ENCODE measurements at places on chromosomes 13 and 19.

DNA sequence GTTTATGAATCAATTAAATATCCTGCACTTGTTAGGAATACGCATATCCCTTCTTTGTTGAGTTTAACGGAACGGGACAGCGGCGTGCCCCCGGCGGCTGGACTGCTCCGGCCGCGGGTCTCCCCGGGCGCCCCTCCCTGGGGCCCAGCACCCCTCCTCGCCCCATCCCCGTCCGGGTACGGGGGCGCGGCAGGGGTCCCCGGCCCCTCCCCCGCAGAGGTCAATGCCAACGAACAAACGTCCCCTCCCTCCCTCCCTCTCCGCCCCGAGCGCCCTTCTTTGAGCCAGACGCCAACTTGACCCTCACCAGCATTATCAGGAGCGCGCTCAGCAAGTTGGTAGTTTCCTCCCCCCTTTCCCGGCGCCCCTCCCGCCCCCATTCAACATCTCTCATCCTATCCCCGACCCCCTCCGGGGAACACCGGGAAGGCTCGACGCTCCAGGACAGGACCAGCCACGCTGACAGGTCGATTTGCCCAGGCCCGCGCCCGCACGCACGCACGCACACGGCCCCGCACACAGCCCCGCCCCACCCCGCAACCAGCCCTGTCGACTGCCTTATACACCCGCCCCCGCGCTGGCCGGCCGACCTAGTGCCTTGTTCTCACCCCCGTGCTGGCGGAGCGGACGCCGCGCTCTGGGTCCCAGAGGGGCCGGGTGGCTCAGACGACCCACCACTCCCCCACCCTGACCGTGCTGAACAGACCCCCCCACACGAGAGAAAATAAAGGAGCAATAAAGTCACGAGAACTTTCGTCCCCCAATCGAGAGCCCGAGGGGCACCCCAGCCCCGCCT is 5.0 kb downstream of the LYL1 start:
- DNase-seq = no peak

DNA sequence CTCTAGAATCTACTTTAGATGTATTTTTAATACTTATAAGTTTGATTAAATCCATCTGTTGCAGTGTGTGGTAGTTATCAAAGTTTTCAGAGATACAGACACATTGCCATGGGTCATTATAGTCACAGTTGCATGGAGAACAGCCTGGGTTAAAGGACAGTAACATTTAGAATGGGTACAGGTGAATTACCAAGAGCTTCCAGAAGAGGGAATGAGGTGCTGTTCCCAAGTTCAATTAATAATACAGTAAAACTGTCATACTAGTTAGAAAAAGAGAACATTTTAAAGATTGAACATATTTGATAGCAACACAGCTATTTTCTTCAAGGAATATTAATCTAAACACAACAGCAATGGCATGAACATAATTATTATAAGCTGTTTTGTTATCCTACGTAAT is 322.6 kb upstream of the SLC10A2 start:
- DNase-seq = no peak

- DNase-seq = no peak
These were observed 1596.3 kb upstream of the PCDH20 start for GRCh38 chr13:63011996-63012395.

- peak; percentile 15 for DNase-seq
These were observed 118.8 kb downstream of the EFNB2 start for GRCh38 chr13:106416645-106417044.

DNA sequence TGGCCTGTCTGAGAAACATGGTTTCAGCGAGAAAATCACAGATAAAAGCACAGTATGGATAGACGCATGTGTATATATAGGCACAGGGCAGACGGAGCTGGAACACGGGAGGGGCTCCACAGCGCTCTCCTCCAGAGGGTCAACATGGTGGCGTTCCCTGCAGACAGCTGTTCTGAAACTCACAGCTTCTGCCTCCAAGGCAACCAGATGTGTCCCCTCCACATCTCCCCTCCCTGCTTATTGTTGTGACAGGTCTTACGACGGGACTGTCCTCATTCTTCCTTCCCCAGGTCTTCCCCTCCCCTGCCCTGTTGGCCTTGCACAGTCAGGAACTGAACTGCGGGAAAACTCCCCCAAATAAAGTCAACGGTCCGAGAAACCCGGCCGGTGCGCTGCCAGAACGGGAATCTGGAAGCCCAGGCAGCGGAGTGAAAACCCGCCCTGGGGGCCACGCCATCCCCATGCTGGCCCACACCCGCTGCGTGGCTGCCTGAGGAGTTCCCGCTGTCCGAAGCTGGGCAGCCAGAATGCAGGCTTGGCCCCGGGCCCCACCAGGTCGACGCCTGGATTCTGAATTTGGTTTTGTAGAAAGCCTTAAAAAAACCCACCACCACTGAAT is 2.6 kb upstream of the TIMM13 start:
- no peak for DNase-seq

DNA sequence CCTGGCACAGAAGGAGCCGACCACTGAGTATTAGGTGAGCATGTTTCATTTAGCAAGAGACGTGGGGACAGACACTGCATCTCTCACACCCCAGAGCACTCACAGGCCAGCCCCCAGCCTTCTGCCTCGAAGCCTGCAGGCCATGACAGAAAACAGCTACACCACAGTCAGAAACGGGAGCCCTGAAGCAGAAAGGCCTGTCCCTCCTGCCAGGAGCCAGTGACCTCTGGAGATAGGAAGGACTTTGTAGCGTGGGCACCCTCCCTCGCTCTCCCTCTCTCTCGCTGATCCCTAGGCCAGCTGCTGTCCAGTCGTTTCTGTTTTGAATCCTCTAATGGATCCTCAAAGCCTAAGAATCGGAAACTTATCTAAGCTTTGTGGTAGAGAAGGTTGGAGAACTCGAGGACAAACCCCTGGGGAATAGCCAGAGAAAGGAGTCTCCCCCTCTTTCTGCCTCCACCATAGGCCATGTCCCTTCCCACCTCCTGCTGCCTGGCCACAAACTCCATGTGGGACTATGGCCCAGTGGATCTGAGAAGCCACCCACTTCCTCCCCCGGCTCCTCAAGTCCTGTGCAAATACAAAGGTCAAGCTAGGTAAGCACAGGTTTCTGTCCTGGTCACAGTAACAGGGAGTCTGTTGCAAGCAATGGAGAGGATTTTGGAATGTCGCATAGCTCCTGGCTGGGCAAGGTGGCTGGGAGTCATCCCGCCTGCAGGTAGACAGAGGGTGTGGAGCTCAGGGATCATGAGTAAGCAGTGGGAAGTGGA is 95.1 kb downstream of the NUFIP1 start:
- DNase-seq = no peak

- DNase-seq = no peak
These were observed 3.2 kb downstream of the ARHGAP35 start for GRCh38 chr19:46863818-46864629.

DNA sequence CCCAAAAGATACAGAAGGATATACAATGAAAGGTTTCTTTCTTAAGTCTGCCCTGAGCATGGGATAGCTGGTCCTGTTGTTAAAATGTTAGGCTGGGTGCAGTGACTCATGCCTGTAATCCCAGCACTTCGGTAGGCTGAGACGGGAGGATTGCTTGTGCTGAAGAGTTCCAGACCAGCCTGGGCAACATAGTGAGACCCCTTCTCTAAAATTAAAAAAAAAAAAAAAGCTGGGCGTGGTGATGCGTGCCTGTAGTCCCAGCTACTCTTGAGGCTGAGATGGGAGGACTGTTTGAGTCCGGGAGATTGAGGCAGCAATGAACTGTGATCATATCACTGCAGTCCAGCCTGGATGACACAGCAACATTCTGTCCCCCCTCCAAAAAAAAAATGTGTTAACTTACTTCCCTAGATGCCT is 52.5 kb upstream of the SHKBP1 start:
- DNase-seq = no peak

DNA sequence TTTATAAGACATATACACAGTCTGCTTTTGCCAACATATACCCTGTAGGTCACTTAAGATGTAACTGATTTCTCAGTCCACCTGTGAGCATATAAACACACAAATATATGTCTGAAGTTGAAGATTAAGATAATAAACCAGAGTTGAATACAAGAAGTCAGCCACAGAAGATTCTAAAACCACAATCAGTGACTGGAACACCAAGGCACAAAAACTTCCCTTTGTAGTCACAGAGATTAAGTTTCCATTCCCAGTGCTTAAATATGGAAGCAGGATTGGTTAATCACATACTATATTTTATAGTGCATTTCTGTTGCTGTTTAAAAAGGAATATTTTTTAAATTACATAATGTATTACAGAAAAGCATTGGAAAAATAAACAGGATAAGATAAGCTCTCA is 39.9 kb downstream of the MTMR6 start:
- DNase-seq = no peak

DNA sequence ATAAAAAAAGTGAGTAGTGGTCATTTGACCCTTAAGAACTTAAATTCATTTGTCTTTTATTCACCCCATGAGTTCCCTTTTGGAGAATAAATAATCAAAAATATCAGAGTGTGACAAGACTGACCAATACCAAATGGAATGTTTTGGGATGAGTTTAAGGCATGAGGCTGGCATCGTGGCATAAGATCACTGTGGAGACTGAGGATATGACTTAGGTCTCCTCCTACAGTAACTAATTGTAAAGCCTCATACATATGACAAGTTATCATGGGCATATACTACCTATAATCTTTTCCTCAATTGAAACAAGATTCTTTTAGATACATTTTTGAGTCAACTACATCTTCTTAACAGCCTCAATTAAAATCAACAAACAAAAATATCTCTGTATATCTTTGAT is 782.0 kb downstream of the SLITRK1 start:
- no peak for DNase-seq

DNA sequence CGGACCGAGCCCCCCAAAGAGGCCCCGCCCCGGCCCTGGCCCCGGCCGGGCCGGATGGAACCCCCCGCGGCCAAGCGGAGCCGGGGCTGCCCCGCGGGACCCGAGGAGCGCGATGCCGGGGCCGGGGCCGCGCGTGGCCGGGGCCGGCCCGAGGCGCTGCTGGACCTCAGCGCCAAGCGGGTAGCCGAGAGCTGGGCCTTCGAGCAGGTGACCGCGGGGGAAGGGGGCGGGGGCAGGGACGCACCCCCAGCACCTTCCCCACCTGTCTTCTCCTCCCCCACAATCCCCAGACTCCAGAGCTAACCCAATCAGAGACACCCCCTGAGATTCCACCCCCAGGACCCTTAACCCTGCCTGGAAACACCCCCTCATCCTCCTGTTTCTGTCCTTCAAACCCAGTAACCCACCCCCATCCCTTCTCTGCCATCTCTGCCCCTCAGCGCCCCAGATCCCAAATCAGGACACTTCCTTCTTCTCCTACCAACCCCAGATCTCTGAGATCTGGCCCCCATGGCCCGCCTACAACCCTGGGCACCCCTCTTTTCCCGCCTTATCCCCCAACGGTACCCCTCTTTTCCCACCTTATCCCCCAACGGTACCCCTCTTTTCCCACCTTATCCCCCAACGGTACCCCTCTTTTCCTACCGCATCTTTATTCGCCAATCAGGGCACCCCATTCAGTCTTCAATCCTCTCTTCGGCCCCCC is 505 bp downstream of the ZSWIM4 start:
- DNase-seq = no peak

DNA sequence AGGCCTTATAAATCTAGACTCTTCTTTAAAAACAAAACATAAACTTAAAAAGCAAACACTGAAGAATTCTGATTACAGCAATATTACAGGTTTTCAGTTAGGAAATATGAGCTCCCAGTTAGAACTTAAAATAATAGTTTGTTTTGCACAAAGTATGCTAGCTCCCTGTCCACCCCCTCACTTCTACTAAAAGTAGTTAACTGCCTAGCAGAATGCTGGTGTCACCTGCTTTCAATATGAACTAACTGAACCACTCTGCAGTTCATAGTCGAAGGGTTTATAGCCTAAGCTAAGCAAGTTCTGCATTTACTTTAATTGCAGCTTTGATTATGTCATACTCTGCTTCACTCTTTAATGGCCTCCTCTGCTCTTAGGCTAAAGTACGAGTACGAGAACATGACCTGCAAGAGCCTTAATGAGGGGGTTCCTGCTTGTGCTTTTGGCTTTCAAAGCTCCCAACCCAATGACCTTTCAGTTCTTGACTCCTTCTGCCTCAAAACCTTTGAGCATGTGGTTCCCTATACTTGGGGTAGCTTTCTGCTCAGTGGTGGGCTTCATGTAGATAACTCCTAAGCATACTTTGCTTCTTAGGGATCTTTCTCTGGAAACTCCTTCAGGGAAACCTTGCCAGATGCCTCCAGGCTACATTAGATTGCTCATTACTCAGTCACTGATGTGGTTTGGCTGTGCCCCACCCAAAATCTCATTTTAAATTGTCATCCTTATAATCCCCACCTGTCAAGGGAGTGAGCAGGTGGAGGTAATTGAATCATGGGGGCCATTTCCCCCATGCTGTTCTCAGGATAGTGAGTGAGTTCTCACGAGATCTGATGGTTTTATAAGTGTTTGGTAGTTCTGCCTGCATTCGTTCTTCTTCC is 278.9 kb upstream of the ARGLU1 start:
- DNase-seq = no peak
